NCI-H1436 (cell line): ENCODE measurements at places on chromosomes 1 and 21.

DNA sequence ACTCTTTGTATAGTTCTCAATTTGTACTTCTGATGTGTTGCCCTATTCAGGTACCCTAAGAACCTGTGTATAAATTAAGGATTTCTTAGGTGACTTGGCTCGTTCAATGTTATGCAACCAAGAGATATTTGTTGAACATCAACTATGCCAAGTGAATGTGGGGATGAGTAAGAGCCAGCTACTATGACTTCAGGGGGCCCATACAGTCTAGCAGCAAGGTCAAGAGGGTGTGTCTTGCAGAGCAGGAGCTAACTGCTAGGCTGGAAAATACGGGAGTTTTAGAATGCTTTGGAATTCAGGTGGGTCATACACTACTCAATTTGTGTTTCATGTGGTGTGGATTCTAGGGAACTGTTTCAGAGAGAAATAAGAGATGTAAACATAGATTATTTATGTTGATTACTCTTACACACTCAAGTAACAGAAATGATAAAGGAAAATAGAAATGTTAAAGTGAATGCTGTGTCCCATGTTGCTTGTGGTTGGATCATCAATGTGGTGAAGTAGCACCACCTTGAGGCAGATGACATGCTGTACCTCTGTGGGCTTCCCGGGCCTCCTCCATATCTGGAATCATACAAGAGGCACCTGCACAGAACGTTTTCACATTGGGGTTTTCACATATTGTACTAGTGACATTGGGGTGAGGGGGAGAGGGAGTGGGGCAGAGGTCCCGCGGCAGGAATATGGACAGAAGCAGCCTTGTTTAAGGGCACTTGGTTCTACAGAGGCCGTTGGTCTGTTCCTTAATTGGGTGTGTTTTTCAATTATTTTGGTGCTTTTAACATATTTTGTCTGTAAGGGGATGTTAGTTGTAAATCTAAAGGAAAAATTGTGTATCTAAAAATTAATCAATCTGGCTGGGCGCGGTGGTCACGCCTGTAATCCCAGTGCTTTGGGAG lies 12.4 kb downstream of the ARPC5 start:
- peak; percentile 12 for DNase-seq

GRCh38 chr1:70427976-70428375 lies 16.9 kb downstream of the CTH start:
- DNase-seq = no peak

GRCh38 chr1:200899954-200900867 lies 5.5 kb downstream of the INAVA start:
- no peak for DNase-seq

GRCh38 chr1:110463725-110464124 lies 12.8 kb downstream of the PROK1 start:
- no peak for DNase-seq

DNA sequence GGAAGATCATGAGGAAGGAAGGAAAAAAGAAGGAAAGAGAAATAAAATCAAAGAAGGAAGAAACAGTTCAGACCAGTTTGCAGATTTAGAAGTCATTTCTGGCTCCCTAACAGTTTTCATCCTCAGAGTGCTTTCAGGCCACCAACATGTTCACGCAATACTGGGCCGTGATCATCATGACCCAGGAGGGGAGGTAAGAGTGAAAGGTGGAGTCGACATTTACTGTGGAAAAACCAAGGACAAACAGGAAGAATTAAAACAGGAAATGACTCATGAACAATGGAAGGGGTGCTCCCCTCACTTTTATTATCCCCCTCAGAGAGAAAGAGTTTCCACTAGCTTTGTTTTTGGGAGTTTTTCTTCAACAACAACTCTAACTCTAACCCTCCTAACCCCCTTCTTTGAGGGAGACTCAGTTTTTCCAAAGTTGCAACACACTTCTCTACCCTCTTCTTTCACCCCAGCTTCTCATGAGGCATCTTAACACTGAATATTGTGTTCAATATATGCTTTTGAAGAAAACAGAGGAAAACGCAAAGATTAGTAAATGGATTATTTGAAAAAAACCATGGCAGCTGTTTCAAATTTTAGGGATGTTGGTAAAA lies 60.4 kb downstream of the VANGL2 start:
- DNase-seq = no peak

DNA sequence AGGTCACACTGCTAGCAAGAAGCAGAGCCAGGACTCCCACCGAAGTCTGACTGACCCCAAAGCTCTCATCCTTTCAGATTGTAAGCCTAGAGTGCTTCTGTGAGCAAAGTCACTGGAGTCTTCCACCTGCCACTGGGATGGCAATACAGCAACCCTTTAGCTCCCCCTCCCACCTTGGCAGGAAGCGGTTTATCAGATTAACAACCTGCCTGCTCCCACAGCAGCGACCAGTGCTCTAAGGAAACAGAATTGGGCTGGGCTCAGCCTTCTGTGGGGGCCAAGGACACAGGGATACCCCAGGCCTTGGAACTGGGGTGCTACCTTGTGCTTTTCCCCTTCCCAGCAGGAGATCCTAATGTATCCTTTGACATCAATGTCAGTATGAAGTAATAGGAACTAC lies 76.0 kb downstream of the GFI1 start:
- DNase-seq = no peak

DNA sequence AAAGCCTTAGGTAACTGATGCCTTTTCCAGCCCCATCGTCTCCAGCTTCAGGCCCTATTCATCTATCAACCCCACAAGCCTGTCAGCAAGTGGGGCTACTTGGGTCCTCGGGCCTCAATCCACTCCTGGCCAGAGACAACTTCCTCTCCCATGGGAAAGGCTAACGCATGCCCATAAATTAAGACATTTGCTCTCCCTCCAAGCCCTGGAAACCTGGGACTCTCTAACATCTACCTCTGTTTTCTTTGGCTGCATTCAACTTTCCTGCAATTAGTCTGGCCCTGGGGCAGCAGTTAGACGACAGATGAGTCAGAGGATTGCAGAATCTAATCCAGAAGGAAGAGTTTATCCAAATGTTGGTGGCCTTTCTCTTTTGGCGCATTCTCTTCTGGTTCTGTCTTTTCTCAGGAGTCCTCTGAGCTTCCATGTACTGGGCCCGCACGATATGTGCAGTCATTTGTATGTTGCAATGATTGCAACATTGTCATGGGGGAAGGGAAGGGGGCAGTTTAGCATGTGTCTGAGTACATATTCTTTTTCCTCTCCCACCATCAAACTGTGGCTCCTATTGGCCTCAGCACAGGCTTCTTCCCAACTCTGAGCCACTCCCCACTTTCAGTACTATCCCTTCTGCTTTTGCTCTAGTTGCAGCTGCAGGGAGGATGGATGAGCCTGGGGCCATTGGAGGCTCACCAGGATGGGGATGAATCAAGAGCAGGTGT lies 54.4 kb downstream of the NAV1 start:
- DNase-seq = no peak

DNA sequence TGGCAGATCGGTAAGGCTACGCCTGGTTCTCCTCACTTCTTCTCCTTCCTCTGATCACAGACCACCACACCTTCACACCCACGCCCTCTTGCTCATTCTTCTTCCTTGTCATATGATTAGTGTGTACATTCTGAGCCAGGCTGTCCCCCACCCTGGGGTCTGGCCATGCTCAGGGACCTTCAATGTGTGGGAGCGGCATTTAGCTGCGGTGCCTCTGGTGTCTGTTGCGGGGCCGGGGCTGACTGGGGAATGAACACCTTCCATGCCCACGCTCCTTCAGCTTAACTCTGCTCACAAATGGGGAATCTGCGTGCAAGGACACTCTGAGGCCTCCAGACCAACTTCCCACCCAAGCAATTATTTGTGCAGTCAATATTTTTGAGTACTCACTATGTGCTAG lies 29.4 kb downstream of the QSOX1 start:
- DNase-seq = no peak
